ENCODE measurements at places on chromosomes 1 and 21.

DNA sequence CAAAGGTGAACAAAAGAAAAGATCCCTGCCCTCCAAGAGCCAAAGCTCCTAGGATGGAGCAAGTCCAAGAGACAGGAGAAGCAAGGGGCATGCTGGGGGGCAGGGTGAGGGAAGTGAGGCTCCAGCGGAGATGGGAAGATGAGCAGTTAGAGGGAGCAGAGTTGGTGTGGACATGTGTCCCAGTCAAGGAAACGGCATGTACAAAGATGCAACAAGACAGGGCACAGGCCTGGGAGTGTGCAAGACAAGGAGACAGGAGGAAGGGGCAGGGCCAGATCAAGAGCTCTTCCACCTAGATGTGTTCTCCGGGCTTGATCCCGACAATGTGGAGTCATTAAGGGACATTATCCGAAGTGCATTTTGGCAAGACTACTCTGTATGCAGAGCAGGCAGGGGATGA lies 82.1 kb downstream of the CAPZB start:
- no peak for DNase-seq

DNA sequence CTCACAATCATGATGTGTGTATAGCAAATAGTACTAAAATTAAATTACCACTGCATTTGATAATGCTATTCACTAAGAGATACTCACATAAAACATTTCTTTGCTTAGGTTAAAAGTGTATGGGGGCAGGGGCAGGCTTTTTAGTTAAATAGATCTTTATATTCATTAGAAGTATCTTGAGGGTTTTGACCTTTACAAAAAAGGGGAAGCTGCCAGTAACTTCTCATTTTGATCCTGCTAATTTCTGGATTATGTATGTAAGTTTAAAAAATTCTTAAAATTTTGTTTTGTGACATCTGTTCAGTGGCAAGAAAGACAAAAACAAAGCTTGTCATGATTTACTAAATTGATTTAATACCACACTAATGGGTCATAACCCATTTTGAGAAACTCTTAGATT lies 45.8 kb upstream of the S1PR1 start:
- DNase-seq, result no peak

GRCh38 chr1:239126884-239127283 lies 259.5 kb upstream of the CHRM3 start:
- DNase-seq, result no peak

DNA sequence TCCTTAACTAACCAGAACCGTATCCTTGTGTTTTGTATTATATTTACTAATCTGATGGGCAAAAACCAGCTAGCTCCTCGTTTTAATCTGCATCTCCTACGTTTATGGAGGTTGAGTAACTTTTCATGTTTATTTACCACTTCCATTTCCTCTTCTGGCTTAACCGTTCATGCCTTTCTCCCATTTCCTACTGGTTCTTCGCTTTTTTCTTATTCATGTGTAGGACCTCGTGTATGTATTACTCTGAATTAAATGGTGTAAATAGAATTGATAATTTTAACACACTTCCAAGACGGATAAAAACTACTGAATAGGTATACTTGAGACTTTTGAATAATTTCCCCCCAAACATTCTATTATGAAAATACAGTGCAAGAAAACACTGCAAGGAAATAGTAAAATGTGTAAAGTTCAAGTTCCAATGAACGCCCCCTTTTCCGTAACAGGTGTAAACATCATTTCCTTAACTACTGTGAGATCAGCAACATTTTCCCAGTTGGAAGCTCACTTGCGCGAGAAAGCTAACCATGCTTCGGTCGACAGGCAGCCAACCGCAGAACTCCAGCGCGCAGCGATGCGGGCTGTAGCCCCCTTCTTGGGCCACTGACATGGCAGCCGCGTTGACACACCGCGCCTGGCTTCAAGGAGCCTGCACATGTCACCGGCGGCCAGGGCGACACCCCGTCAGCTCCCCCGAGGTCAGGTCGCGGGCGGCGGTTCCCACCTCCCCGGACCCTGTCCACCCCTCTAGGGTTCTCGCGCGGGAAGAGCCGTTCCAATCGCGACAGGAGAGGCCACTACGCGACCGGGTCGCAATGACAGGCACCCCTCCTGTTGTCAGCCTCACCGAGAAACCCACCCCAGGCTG lies 816 bp downstream of the EDEM3 start:
- DNase-seq, result peak; percentile 48

DNA sequence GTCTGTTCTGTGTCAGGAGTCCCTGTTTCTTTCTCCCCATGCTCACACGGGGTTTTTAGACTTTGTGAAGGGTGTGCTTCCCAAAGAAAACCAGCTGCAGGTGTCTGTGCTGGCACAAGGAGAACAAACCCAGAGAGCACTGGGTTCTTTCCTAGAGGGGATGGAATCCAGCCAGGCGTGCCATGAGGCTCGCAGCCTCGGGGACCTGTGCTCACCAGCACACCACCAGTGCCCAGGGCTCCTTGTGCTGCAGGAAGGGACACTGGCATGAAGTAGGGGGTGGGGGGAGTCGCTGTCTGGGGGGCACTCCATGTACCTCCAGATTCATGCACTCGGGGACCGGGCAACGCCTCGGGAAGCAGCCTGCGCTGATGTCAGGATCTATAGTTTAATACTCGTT lies 57.9 kb downstream of the AGPAT3 start:
- DNase-seq, result no peak

- DNase-seq, result no peak
Observed at GRCh38 chr1:165686971-165687433, 11.4 kb downstream of the ALDH9A1 start.

DNA sequence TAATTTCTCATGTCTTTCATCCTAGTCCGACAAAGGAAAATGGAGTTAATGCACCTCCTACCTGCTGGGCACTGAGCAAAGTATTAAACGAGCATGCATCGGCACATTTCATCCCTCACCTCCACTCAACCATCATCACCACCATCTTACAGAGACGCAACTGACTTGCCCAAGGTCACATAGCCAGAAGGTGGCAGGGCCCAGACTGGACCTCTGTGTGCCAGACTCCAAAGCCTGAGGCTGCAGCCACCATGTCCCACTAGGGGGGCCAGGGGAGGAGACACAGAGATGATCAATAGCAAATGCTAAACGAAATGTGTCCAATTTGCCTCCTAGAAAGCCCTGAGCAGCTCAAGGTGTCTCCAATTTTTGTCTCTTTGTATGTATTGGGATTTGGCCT lies 163.7 kb upstream of the EDN2 start:
- DNase-seq, result no peak

DNA sequence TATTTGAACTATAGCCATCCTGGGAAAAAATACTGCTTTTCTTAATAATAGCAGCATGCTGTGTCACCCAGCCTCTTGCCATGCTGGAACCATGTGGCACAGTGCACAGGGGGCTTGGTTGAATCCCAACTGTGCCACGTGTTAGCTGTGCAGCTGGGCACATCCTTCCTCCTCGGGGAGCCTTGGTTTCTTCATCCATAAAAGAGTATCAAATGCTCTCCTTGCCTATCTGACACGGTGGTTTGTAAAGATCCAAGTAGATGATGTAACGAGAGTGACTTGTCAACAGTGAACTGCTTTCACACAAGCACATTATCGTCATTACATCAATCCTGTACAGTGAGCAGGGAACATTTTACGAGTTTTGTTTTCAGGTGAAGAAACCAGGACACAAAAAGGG lies 24.4 kb downstream of the VASH2 start:
- no peak for DNase-seq

GRCh38 chr1:64956733-64957441 lies 9.5 kb downstream of the JAK1 start:
- no peak for DNase-seq

GRCh38 chr1:27816921-27817630 lies 13.5 kb upstream of the PPP1R8 start:
- DNase-seq, result no peak

DNA sequence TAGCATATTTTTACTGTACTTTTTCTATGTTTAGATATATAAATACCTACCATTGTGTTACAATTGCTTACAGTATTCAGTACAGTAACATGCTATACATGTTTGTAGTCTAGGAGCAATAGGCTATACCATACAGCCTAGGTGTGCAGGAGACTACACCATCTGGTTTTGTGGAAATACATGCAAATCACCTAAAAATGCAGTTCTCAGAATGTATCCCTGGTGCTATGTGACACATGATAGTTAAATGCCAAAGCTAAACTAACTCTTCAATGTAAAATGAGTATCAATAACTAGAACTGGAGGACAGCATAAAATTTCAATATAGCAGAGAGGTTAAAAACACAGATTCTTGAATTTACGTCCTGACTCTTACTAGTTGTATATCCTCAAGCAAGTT lies 14.8 kb downstream of the NUCKS1 start:
- DNase-seq, result no peak

- no peak for DNase-seq
Observed at GRCh38 chr1:145878724-145879123, 6.9 kb downstream of the ANKRD35 start.

DNA sequence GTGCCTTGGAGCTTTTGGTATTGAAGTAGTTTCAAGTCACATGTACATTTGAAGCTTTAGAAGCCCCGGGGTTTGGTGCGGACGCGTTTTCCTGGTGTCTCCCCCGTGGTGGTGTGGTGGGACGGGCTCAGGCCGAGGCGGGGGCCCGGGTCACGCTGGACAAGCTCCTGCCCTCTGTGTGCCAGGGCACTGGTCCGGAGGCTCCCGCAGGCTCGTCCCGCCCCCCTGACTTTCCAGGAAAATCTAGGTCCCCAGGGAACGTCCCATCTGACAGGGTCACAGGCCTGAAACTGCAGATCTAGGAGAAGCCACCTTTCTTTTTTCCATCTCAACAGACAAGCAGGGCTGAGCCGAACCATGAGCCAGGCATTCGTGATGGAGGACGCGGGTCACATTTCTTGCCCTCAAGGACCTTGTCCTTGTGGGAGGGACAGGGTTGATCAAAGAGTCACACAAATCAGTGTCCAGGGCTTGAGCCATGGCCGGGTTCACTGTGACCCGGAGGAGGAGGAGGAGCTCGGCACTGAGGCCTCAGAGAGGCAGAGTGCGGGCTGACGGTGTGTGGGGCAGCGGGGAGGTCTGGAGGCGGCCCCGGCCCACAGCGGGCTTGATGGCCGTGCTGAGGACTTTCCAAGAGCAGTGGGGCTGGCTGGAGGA lies 1.6 kb downstream of the DMRTB1 start:
- no peak for DNase-seq

GRCh38 chr21:31354604-31355443 lies 10.8 kb upstream of the TIAM1 start:
- DNase-seq, result no peak

- DNase-seq, result no peak
Observed at GRCh38 chr1:207336559-207337467, 15.3 kb downstream of the CD55 start.

DNA sequence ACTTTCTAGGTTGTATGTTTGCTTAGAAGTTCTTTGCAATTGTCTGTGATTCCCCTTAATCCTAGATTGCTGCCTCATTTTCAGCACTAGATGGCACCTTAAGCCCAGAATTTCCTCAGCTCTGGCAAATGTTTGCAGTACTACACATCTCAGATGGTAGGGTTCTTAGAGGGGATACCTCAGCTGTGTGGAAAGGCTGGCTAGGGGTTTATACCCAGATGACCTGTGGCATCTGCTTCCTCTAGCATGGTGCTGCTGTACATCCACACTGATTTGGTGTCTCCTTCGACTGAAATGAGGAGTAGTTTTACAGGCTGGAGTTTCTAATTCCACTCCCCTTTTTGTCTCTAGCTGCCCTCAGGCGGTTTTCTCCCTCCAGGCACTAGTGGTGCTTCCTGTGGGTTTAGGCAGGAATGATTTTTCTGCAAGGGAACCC lies 23.5 kb downstream of the ASB17 start:
- peak; percentile 76 for DNase-seq

DNA sequence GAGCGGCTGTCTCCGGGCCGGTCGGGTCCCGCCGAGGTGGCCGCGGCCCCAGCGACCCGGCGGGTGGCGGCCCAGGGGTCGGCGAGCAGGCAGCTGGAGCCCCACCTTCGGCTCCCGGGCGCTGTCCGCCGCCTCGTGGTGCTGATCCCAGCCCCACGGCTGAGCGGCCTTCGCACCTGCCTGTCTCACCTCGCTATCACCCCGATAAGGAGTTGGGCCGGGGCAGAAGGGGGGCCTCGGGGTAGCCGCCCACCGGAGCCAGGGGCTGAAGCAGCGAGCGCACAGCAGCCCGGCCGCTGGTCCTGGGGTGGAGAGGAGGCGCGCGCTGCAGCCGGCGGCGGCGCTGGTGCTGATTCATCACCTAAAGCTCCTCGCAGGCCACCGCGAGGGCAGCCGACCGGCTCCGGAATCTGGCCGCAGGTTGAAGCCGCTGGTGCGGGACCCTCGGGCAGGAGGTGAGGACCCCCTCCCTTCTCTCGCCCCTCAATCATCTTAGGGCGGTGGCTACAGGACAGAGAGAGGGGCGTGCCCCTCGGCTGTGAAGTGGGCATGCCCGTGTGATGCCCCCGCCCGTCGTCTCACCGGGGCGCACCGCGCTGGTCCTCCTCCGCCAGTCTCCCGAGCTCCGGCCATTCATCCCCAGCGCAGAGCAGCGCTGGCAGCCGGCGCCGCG lies 575 bp downstream of the TRIM67 start:
- peak; percentile 27 for DNase-seq

- no peak for DNase-seq
Observed at GRCh38 chr1:184437291-184437690, 50.5 kb downstream of the C1orf21 start.

DNA sequence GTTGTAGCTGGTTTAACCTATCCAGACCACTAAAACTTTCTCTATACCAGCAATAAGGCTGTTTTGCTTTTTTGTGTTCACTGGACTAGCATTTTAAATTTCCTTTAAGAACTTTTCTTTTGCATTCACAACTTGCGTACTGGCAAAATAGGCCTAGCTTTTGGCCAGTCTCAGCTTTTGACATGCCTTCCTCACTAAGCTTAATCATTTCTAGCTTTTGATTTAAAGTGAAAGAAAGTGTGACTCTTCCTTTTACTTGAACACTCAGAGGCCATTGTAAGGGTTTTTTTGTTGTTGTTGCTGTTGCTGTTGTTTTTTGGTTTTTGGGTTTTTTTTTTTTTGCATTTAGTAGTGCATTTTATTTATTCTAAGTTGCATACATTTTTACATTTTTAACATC lies 15.2 kb downstream of the RPAP2 start:
- no peak for DNase-seq

GRCh38 chr1:221612047-221612777 lies 129.7 kb downstream of the DUSP10 start:
- no peak for DNase-seq

GRCh38 chr1:75677443-75677842 lies 47.1 kb upstream of the ACADM start:
- DNase-seq, result no peak

DNA sequence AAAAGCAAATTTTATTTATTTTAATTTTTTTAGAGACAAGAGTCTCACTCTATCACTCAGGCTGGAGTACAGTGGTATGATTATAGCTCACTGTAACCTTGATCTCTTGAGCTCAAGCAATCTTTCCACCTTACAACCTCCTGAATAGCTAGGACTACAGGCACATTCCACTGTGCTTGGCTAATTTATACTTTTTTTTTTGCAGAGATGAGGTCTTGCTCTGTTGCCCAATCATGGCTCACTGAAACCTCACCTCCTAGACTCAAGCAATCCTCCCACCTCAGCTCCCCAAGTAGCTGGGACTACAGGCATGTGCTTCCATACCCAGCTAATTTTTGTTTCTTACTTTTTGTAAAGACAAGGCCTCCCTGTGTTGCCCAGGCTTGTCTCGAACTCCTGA lies 49.5 kb downstream of the DR1 start:
- no peak for DNase-seq

- no peak for DNase-seq
Observed at GRCh38 chr1:174894117-174894762, 105.5 kb upstream of the CACYBP start.
